Epithelial cell of proximal tubule (primary cell): ENCODE measurements at places on chromosomes 2 and 18.

- no peak for DNase-seq
Measured at GRCh38 chr2:148298196-148298595, 277.3 kb downstream of the MBD5 start.

DNA sequence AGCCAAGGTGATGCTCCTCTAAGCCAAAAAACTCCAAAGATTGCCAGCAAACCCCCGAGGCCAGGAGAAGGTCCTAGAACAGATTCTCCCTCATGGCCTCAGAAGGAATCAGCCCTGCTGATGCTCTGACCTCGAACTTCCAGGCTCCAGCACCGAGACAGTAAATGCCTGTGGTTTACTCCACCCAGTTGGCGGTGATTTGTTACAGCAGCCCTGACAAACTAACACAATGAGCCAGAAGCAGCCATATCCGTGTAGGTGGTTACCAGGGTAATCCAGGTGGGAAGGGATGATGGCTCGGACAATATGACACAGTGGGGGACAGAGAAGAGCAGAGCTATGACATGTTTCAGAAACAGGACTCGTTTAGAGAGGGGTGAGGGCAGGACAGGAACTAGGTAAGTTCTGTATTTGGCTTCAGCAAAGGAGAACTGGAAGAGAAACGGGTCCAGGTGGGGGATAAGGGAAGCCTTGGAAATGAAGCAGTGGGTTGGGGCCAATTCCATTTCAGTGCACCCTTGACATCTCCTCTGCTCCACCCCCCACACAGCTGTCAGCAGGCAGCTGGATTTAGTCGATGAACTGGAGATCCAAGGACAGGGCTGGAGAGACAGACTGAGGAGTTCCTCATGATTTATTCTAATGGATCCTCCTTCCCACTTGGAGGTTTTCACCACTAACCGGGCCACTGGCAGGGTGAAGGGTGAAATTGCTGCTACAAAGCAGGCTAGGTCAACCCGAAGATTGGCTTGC, 179.7 kb upstream of the SH3BP4 start:
- DNase-seq: no peak

DNA sequence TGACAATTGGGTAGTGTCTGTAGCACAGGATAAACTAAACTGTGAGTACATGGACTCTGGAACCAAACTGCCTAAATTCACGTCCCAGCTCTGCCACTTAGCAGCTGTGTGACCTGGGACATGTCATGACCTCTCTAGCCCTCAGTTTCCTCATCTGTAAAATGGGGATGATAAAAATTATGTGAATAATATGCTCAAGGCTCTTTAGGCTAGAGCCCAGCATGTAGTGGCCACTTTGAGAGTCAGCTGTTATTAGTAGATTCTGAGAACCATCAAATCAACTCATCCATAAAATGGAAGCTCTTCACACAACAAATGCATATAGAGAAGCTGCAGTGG, 87.7 kb downstream of the INPP5D start:
- DNase-seq: no peak

DNA sequence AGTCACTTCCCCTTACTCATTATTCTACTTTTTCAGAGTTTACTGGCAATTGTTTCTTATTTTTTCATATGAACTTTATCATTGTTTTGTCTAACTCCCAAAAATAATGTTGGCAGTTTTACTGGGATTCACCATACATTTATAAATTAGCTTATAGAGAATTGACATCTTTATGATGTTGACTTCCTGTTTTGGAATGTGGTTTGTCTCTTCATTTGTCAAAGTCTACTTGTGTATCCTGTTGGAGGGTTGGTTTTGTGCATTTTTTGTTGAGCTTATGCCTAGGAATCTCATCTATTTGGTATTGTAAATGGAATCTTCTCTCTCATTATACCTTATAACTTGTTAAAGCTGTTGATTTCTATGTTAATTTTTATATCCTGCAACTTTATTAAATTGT, 16.4 kb downstream of the EPC2 start:
- no peak for DNase-seq

- no peak for DNase-seq
Measured at GRCh38 chr2:55616551-55617174, 759 bp downstream of the PPP4R3B start.

DNA sequence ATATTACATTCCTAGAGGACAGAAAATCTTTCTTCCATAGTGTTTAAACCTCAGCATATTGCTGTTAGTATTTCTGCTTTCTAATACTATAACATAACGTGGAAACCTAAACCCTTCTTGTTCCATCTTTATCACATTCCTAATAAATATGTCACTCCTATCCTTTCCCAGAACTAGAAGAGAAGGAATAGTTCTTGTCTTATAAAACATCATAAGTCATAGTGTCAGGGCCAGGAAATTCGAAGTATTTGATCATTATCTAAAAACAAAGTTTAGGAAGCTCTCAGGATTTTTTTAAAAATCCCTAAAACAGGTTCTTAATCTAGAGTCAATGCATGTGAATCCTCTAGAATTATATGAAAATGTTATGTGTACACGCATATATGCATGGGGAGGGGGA, 2.0 kb downstream of the NHEJ1 start:
- no peak for DNase-seq

DNA sequence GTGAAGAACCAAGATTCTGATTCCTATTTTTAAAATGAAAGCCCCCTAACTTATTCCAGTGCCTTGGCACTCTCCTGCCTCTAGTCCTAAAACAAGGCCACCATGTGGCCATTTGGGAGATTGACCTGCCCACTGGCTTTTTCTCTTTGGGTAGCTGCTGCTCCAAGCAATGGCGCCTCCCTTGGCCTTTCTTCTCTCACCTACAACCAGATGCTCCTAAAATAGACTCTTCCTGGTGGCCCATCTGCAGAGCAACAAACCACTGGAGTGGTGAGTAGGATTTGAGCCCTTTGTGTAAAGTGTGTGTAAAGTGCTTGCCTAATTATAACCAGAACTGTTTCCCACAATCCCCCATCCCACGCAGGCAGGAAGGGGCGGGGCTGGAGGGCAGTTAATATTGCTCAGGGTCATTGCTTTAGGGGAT, 114.2 kb downstream of the FHOD3 start:
- DNase-seq: no peak

DNA sequence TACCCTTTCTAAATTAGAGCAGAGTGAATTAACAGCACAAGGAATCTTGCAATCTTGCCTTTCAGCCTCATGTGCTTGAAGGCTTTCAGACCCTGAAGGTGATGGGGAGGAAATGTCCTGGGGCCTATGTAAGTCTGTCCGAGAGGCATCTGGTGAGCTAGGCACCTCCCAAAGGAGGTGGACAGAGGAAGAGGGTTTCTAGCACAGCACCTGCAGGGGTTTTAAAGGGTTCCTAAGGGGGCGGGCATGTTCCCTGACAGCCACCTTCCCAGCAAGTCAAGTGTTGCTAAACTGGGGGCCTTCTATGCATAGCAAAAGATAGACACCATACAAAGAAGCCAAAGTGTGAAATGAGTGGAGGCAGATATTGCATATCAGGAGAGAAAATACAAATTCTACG, 88.5 kb downstream of the CDH2 start:
- DNase-seq: no peak

DNA sequence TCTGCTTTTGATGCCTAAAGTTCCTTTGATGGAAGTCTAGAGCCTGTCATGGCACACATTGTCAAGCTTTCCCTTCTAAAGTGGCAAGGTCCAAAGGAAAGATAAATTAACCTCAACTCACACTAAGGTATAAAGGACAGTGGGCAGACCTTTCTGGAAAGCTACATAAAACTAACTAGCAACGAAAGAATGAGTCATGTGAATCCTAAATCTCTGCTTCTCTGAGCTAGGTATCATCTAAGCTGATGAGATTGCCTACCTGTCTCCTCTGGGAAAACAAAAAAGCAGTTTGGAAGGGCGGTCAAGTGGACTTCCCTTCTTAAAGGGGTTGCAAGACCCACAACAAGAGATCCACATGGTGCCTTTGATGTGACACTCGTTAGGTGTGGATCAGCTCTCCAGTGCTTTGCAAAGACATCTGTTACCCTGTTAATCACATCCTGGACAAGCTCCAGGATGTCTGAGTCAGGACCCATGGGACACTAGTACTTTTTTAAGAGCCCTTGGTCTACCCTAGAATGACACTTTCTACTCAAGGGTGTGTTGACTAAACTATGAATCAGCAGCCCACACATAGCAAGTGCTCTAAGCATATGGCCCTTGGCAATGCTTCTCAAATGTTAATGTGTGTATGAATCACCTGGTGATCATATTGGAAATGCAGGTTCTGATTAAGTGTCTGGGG, 173.5 kb downstream of the ALK start:
- peak; percentile 90 for DNase-seq

GRCh38 chr2:12057436-12058166, 311.2 kb downstream of the LPIN1 start:
- no peak for DNase-seq

GRCh38 chr2:230627806-230628724, 84.6 kb upstream of the CAB39 start:
- no peak for DNase-seq

DNA sequence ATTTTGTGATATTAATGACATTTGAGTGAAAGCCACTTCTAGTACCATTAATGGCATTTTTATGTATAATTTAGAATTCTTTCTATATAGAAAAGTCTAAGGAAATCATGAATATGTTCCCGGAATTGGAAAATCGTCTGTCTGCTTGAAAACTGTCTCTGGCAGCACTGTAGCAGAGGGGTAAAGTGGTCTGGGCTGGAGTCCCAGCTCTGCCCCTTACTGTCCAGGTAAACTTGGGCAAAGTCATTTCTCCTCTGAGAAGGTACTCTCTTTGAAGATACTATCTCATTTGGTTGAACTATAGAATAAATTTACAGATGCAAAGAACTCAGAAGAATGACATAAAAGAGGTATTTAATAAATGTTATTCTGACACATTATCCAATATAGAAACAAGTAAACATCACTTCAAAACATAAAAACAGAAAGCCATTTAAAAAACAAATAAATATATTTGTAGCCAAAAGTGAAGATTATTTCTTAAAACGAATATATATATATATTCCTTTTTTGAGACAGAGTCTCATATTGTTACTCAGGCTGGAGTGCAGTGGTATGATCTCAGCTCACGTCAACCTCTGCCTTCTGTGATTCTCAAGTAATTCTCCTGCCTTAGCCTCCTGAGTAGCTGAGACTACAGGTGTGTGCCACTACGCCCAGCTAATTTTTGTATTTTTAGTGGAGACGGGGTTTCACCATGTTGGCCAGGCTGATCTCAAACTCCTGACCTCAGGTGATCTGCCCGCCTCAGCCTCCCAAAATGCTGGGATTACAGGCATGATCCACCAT, 149.8 kb upstream of the ITGA4 start:
- no peak for DNase-seq

- DNase-seq: no peak
Measured at GRCh38 chr2:175518206-175518605, 336.7 kb upstream of the ATP5MC3 start.

DNA sequence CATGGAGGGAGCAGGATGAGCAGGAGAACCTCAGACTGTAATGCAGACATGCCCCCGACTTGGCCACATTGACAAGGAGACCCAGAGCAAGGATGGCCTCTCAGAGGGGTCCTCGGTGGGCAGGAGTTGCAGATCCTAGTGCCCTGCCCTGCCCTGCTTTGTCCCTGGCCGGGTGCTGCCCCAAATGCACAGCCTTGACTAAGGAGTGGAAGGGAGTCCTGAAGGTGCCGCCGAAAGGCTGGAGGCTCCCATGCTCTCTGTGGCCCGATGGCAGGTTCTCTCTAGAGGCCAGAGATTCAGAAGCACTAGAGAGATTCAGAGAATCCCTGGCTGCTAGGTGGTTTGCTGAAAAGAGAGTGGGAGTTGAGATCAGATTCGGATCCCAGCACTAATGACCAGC, 64.4 kb downstream of the MARCO start:
- DNase-seq: no peak

DNA sequence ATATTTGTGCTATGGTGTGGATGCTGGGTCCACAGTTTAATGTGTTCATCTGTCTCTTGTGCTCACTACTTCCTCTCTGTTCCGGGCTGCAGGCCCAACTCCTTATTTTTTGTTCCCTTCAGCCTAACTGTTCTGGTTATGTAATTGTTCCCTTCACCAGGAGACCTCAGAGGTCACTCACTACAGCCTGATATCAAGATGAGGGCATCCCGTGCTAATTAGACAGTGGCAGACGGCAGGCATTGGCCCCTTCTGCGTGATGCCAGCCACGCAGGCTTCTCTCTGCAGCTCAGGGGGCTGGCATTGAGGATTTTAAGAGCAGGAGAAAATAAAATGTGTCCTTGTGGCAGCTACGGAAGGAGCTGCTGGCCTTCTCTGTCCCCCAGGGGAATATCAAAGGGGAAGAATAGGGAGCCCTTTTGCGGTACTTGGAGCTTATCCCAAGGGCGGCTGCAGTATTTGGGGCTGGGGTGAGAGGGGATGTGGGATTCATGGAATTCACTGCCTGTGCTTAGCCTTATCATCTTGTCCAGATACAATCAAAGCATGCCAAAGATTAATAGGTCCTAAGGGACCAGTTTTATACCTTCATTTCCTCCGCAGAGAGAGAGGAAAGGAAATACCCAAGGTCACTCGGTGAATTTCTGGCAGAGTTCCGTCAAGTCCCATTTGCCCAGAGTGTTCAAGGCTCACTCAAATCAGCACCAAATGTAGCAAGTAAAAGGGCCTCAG, 53.3 kb upstream of the TRIB2 start:
- no peak for DNase-seq

DNA sequence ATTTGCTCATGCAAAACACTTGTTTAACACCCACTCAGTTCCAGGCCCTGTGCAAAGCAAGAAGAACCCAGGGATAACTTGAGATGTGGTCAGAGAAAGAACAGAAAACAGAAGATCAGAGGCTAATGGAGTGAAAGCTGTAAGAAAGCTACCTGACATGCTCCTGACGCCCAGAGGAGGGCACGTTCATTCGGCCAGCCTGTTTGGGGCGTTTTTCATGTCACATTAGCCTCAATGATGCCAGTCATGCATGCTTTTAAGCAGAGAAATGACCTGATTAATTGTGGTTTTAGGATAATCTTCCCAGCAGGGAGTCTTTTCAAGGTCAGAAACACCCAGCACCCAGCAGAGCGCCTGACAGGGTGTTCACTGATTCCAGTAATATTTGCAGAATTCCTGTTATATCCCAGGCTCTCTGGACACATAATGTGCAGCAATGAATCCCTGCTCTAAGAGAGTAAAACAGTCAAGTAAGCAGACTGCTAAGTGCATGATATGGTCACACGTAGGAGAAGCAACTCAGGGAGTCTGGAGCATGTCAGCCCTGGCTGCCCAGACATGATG, 320.0 kb downstream of the LRATD1 start:
- no peak for DNase-seq

DNA sequence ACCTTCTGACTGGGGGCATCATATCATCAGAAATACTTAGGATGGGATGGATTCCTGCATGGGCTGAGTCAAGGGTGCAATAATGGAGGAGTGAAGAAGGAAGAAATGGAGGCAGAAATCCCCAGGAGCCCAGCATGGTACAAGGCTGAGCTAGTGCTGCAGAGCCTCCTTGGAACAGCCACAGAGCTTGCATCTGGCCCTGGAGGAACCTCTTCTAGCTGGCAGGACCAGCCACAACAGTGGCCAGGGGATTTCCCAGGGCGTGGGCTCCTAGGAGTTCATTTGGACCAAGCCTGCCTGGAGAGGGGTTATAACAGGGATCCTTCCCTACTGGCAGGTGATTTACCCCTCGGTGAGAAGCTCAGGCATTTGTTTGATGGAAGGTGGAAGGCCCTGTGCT, 4.7 kb upstream of the IL37 start:
- DNase-seq: no peak
